ENCODE measurements at places on chromosomes 1 and 21. TPM values are rescaled to one million over a fixed set of nuclear protein-coding genes. Genes with fewer than 3 reads are reported as not detected.

UBE2U gene
- total RNA-seq: not detected

AMY1B gene
- total RNA-seq: not detected

NBPF6 gene
- not detected for total RNA-seq

AGMAT gene
- 5.5 TPM for total RNA-seq

KRTAP13-2 gene
- not detected for total RNA-seq

RPS6KA1 gene
- total RNA-seq: 150 TPM

FAM151A gene
- not detected for total RNA-seq

PCSK9 gene
- total RNA-seq: 265 TPM

ITLN2 gene
- total RNA-seq: not detected

CDK18 gene
- total RNA-seq: 12.7 TPM

APH1A gene
- 131 TPM for total RNA-seq

EPHA8 gene
- total RNA-seq: 0.04 TPM

B3GALT5 gene
- not detected for total RNA-seq

FMO5 gene
- total RNA-seq: 0.39 TPM

LCK gene
- 0.86 TPM for total RNA-seq

OR2L3 gene
- total RNA-seq: not detected

MIXL1 gene
- not detected for total RNA-seq

UBL4B gene
- total RNA-seq: not detected

ANGPTL3 gene
- total RNA-seq: not detected

IL19 gene
- not detected for total RNA-seq

GJA4 gene
- not detected for total RNA-seq

Measured in hair follicular keratinocyte (primary cell).